ENCODE measurements at places on chromosomes 3 and 15.

- DNase-seq = no peak
Measured at GRCh38 chr3:128356822-128357221, 109.9 kb downstream of the DNAJB8 start.

GRCh38 chr3:44999782-45000181 lies 23.7 kb downstream of the EXOSC7 start:
- DNase-seq = no peak

GRCh38 chr15:56871185-56871584 lies 47.3 kb upstream of the TCF12 start:
- DNase-seq = no peak

DNA sequence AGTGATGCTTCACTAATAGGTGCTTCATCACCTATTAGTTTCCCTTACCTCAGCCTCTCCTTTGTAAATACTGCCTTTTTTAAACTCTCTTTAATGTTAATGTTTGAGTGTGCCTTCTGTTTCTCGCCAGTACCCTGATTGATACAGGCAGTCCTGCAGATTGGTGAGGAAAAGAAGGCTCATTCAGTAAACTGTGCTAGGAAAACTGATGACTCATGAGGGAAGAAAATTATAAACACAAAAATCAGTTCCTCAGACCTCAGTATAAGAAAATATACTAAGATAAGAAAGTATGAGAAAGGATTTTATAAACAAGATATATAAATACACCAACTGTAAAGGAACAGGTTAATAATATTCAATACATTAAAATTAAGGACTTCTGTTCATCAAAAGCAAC lies 54.8 kb upstream of the OXTR start:
- DNase-seq = no peak

DNA sequence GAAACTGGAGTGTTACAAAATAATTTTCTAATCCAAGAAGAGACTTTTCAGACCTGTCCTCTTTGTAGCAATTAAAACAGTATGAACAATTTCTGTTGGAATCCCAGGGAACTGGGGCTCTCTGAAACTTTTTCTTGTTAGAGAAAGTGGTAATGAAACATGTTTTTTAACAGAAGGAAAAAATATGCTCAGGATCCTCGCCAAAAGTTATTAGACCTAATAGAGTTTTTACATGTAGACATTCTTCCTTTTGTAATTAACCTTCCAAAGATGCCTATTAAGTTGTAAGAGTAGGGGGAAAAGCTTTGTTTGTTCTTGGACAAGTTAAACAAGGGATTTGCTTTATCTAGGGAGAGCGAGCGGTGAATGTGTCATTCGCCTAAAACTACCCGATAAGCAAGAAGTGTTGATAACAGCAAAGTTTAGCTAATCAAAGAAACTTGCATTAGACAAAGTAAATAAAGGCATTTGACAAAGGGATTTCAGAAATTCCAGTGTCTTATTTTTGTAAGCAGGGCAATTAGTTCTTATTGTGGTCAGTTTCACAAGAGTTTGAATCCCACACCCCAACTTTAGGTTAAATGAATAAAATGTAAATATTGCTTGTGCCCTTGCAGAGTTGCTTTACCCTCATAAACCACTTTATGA lies 2.3 kb downstream of the RARB start:
- no peak for DNase-seq

DNA sequence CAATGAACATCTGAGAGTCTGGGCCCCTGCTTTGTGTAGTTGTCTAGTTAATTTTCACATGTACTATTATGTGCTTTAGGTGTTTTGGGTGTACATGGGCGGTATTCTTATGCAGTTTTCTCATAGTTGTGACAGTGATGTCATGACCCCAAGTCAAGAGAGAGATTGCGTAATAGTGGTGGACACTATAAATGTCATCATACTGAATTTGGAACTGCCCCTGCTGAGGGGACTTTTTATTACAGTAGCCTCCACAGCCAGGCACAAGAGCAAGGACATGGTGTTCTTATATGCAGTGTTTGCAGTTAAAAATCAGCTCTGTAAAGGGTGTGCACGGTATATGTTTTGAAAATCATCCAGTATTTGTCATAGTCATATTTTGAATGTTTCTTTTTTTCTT lies 29.5 kb downstream of the ABHD2 start:
- DNase-seq = no peak

DNA sequence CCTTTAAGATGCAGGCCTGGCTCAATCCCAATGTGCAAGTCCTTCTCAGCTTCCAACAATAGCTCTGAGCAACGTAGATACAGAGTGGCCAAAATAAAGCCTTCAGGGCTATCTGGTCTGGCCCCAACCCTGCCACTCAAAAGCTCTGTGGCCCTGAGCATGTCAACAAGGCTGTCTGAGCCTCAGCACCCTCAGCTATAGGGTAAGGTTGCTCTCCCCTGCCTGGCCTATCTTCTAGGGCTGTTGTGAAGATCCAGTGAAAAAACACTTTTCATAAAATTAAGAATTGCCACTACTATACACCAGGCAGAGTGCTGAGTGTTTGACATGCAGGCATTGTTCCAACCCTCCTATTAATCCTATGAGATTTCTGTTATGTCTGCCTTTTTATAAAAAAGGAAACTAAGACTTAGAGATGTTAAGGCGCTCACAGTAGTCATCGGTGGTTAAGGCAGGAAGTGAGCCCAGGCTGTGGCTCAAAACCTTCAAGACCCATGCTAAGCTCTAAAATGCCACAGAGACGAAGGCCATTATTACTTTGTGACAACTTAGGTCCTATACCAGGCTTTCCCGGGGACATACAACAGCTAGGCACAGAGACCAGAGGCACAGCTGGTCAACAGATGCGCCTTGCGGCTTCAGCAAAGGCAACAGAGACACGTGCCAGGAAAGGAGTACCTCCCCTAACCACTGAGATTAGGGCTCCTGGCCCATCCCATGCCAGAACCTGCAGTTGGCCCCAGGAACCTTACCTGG lies 5.1 kb downstream of the POLG start:
- no peak for DNase-seq

GRCh38 chr3:33438284-33438668 lies 1.9 kb downstream of the UBP1 start:
- no peak for DNase-seq

DNA sequence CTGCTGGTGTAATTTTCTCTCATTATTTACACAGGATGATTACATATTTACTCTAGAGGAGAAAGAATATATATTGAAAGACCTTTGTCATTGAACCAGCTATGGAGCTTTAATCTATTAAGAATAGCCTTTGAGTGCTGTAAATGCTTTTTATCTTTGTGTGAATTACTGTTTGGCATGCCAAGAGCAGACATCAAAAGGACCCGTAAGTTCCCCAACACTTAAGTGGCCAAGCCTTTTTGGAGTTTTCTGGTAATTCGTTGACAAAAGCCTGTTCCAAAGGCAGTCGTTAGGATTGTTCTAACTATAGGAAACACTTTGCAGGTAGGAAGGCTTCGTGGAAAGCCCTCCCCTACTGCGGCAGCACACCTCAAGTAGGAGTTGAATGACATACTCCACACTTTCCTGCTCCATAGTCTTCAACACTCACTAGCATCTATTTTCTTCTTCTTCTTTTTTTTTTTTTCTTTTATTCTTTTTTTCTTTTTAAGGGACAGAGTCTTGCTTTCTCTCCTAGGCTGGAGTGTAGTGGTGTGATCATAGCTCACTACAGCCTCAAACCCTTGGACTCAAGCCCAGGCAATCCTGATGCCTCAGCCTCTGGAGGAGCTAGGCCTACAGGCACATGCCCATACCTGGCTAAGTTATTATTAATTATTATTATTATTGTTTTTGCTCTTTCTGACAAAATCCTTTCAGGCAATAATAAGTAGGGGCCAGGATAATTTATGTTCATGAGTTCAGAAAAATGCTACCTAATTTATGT lies 98.6 kb downstream of the SUCNR1 start:
- no peak for DNase-seq

GRCh38 chr15:48426941-48427340 lies 95.7 kb downstream of the DUT start:
- DNase-seq = no peak
